Kidney tubule cell (primary cell): ENCODE measurements at places on chromosomes 1 and 21.

GRCh38 chr1:117605164-117605773, 579 bp upstream of the TENT5C start:
- DNase-seq: no peak

- DNase-seq: no peak
Observed at GRCh38 chr1:147053269-147053668, 115.1 kb downstream of the NBPF12 start.

DNA sequence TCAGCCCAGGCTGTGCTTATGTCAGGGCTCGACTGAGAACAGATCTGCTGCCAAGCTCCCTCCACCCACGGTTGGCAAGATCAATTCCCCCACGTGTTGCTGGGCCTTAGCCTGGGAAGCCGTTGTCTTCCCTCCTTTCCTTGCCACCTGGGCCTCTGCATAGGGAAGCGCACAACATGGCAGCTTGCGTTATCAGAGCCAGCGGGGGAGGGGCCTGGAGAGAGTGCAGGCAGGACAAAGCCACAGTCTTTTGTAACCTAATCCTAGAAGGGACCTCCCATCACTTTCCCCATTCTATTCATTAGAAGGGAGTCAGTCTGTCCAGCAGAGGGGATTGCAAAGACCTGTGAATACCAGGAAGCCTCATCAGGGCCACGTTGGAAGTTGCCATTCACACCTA, 17.0 kb upstream of the IGSF21 start:
- DNase-seq: no peak

- no peak for DNase-seq
Observed at GRCh38 chr1:226373376-226373775, 34.5 kb downstream of the PARP1 start.

DNA sequence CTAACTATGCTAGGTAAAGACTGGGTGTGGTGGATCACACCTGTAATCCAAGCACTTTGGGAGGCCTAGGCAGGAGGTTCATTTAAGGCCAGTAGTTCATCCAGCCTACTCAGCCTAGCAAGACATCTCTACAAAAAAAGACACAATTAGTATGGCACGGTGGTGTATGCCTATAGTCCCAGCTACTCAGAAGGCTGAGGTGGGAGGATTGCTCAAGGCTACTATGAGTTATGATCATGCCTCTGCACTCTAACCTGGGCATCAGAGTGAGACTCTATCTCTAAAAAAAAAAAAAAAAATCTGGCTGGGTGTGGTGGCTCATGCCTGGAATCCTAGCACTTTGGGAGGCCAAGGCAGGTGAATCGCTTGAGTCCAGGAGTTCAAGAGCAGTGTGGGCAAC, 21.6 kb downstream of the NUP210L start:
- DNase-seq: no peak

GRCh38 chr1:240287722-240288121, 196.0 kb downstream of the FMN2 start:
- DNase-seq: no peak

GRCh38 chr1:2951856-2952255, 69.4 kb upstream of the ACTRT2 start:
- no peak for DNase-seq

- DNase-seq: no peak
Observed at GRCh38 chr1:28984311-28984684, 69.9 kb downstream of the EPB41 start.
